ENCODE measurements at places on chromosomes 12 and 14.

GRCh38 chr14:30210630-30211029, 283.0 kb upstream of the PRKD1 start:
- no peak for DNase-seq

- DNase-seq: no peak
Measured at GRCh38 chr12:72178244-72178643, 93.9 kb upstream of the TRHDE start.

GRCh38 chr12:64531665-64532334, 78.5 kb upstream of the RASSF3 start:
- no peak for DNase-seq

DNA sequence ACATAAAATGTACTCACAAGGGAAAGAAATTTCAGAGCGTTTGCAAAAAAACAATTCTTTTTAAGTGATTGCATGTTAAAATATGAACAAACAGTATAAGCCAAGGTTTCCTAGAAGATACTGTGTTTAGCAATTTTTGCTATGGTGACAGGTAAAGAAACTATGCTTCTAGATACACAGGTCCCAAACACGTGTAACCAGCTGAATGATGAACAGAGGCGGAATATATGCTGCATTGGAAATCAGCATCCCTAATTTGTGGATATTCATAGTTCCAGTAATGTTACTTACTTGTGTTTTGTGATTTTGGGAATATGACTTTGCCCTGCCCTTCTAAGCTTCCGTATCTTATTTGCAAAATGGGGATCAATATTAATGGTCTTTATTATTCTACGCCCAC, 326.3 kb upstream of the DIO2 start:
- no peak for DNase-seq

GRCh38 chr12:18799561-18799960, 61.6 kb downstream of the CAPZA3 start:
- no peak for DNase-seq

- no peak for DNase-seq
Measured at GRCh38 chr12:108804271-108804953, 53.0 kb downstream of the SSH1 start.

- no peak for DNase-seq
Measured at GRCh38 chr12:72742568-72742967, 470.4 kb downstream of the TRHDE start.

GRCh38 chr14:63981569-63981968, 128.8 kb downstream of the SYNE2 start:
- no peak for DNase-seq

DNA sequence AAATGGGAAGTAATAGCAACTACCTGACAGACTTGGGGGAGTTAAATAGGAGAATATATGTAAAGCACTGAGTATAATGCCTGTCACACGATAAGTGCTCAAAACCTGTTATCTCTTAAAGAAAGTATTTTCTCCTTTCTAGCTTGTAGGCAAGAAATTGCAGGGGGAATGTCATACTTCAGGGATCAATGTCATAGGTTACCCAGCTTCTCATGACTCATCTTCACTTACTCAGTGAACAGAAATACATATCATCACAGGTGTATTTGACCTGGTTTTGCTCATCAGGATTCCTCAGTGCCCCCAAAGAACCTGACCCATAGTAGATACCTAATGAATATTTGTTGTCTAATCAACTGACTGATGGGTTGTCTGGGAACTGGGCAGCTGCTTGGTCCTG, 285.0 kb upstream of the ATP2B1 start:
- DNase-seq: no peak

DNA sequence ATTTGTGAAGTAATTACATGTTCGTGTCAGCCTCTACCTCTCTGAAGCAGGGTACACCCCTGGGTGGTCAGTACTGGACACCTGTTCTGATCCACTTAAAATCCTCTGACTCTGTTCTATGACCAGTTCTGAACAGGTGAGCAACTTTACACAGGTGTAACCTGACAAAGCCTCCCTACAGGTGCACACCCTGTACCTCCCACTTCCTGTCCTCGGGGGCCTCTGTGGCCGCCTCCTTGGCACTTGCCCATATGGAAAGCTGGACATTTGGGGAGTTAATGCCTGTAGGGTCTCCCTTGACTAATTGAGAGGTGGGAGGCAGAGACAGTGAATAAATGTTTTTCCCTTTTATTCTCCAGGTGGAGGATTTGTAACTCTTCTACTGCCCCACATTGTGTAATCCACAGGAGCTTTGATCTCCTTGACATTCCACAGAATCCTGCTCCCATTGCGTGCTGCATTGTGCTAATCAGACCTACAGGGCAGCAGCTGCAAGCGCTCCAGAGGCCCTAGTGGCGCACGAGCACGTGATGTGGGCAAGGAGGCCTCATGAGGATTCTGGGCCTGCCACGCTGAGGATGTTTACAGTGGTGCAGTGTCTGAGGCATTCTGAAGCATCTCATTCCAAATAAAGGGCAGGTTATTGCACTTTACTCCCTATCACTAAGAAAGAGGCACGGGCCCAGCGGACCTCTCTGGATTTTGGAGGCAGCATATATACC, 45.8 kb upstream of the BATF start:
- no peak for DNase-seq

- no peak for DNase-seq
Measured at GRCh38 chr12:52892974-52893373, 11.9 kb downstream of the KRT8 start.

GRCh38 chr12:57888409-57889157, 42.1 kb upstream of the CTDSP2 start:
- DNase-seq: no peak

DNA sequence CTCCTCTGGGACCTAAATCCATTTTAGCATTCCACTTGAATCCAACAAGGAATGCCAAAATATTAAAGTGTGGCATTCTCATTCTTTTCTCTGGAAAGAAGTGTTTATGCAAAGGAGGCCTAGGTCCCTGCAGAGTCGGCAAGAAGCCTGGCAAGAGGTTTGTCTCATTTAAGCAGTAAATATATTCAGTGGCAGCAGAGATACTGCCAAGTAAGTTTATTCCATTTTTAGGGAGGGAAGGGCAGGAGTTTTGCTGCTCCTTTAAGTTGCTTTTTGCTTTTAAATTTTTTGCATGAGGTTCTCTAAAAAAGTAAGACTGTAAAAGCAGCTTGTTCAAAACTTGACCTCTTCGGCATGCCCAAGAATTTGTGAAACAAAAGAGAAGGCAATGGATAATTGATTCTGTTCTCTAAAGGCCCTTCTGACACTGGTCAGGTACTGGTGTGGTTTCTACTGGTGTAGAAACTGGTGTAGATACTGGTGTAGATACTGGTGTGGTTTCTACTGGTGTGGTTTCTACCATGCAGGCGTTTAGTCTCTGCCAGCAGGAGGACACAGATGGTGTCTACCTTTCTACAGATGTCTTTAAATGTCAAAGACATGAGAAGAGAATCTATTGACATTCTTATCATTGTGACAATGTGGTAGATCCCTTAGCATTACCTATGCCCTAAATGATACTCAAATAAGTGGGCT, 107.3 kb downstream of the SAMD4A start:
- no peak for DNase-seq

DNA sequence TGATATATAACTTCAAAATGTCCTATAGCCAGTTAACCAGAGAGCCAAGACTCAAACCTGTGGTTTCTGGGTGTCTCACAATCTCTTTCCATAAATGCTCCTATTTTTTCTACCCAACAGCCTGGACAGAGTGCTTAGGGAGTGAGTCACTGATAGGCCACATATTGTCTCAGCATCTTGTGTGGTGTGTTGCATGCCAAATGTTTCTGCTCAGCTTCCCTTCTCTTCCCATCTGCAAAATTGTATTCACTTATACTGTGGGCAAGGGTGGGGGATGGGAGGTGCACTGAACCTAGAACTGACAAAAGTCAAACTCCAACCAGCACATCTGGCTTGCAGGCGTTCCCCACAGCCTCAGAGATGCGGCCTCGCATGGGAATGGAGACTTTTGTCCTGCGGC, 123.3 kb downstream of the KCNA5 start:
- no peak for DNase-seq

DNA sequence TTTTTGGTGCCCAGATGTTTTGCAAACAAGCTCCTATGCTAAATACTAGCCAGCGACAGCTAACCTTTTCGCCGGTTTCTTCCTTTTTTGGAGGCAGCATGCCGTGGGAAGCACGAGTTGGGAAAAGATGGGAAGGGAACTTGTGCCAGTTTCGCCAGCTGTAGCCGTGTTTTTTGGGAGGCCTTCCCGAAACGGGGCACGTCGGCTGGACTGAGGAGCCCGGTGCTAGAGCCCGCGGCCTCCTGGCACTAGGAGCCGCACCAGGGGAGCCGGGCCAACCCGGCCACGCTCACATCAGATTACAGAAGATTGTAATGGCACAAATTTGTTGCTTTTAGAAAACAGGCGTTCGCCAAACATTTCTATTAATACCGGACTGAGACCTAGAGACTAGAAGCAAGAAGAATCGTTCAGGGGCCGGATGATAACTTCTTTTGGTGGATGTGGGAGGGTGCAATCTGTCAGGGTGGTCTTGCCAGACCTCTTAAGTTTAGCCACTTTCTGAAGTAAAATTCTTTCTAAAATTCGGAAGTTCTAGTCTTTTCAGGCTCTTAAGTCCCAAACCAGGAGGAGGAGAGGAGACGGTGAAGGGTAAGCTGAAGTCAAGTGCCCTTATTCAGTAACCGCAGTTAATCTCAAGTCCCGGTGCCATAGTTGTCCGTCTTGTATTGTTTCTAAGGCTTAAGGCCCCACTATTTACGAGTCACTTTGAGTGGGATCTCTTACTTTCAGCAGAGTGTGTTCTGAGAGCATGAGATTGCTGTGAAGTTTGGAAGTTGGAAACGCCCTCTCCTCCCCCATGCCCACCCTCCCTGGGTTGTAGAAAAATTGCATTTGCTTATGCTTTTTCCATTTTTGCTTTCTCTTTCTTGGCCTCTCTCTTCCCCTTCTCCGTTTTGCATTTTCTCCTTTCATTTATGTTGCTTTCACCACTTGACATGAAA, 1.3 kb downstream of the RASSF3 start:
- no peak for DNase-seq

Data from vagina (tissue), 2 donors.